Activated T-cell treated with anti-CD3 and anti-CD28 coated beads for 1 hour (primary cell): ENCODE measurements at places on chromosomes 6 and 20.

DNA sequence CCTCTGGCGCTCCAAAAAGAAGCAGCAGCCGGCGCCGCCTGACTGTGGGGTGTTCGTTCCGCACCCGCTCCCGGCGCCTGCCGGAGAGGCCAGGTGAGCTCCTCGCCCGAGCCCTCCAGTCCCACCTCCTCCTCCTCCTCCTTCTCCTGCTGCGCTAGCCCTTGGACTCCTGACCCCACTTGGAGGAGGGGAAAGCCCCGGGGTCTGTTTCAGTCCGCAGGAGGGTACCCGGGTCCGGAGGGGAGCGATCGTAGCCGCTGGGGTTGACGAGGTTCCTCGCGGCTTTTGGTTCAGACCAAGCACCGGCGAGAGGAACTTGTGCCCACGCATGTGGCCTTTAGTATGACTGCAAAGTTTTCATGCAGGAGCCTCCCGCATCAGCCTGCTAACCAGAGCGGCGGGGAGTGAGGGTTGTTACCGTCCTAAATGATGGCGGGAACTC, 493 bp downstream of the CRYBG1 start:
- peak; percentile 2 for DNase-seq

GRCh38 chr6:79250559-79250958, 16.1 kb upstream of the HMGN3 start:
- DNase-seq: no peak

- DNase-seq: no peak
Observed at GRCh38 chr6:155980768-155981079, 525.1 kb upstream of the NOX3 start.

DNA sequence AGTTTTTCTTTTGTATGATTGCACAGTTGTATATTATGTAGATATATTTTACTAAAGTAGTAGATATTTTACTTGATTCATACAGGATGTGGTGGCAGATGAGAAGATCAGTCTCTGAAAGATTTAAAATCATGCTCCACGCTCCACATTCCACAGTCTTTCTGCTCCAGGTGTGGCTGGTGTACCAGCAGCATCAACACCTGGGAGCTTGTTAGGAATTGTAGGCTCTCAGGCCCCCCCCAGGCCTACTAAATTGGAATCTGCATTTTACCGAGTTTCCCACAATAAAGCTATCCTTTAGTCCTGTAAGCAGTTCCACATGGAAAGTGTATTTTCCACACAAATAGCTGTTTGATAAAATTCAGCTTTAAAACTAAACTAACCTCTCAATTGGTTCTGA, 537.4 kb downstream of the BCKDHB start:
- no peak for DNase-seq

- DNase-seq: no peak
Observed at GRCh38 chr6:38236631-38237030, 403.1 kb downstream of the BTBD9 start.
